ENCODE measurements at places on chromosomes 13 and 19. TPM values are rescaled to one million over a fixed set of nuclear protein-coding genes. Genes with fewer than 3 reads are reported as not detected.

The CABP5 gene
- not detected for total RNA-seq

The SIGLEC5 gene
- total RNA-seq = not detected

The SOX1 gene
- total RNA-seq = not detected

The CGB8 gene
- total RNA-seq = not detected

The ZNF414 gene
- 22.1 TPM for total RNA-seq

The OR10H5 gene
- not detected for total RNA-seq

The PLK5 gene
- total RNA-seq = not detected

The PPM1N gene
- total RNA-seq = 1.0 TPM

The NKG7 gene
- 376 TPM for total RNA-seq

The MICOS13 gene
- 57.4 TPM for total RNA-seq

The JSRP1 gene
- not detected for total RNA-seq

The SBSN gene
- not detected for total RNA-seq

The MBOAT7 gene
- 255 TPM for total RNA-seq

The CBLC gene
- not detected for total RNA-seq

Data from activated T-helper 1 cell treated with anti-CD3 and anti-CD28 coated beads, Interleukin-12 subunit alpha, Interleukin-12 subunit beta, Interleukin-2, Interleukin-4 antibody, amounts not matched to agents 30 ng/mL and 10 ng/mL and 1 ng/mL, durations not matched to agents 14 hours and 24 hours and 36 hours (primary cell).